Activated naive CD4-positive, alpha-beta T cell treated with anti-CD3 and anti-CD28 coated beads for 36 hours (primary cell): ENCODE measurements at places on chromosomes 1 and 21.

GRCh38 chr1:233240829-233241682 lies 54.5 kb downstream of the PCNX2 start:
- DNase-seq: peak; percentile 28

- peak; percentile 44 for DNase-seq
Observed at GRCh38 chr1:235067396-235068157, 61.1 kb downstream of the TOMM20 start.

DNA sequence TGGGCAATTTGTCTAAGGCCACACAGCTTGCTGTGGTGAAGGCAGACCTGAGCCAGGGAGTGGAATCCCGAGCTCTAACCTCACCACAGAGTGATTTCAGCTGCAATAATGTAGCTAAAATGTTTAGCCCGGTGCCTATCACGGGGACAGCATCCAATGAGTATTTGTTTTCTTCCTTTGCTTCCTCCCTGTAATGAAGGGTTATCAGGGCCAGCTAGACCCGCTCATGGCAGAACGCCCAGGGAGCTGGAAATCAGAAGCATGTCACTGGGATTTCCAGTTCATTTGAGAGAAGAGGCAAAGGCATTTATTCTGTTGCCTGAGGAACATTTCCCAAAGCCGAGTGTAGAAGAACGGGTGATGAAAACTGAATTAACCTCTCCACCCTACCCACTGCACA lies 183.1 kb downstream of the ZSCAN20 start:
- DNase-seq: no peak

GRCh38 chr1:179761296-179761695 lies 18.2 kb downstream of the FAM163A start:
- no peak for DNase-seq

- no peak for DNase-seq
Observed at GRCh38 chr1:223775054-223775453, 62.7 kb downstream of the CAPN2 start.

GRCh38 chr1:116544588-116545358 lies 26.1 kb downstream of the CD58 start:
- DNase-seq: peak; percentile 27

GRCh38 chr21:16241016-16241415 lies 511.2 kb downstream of the USP25 start:
- DNase-seq: no peak

- DNase-seq: no peak
Observed at GRCh38 chr1:150221552-150221951, 14.4 kb downstream of the ANP32E start.

DNA sequence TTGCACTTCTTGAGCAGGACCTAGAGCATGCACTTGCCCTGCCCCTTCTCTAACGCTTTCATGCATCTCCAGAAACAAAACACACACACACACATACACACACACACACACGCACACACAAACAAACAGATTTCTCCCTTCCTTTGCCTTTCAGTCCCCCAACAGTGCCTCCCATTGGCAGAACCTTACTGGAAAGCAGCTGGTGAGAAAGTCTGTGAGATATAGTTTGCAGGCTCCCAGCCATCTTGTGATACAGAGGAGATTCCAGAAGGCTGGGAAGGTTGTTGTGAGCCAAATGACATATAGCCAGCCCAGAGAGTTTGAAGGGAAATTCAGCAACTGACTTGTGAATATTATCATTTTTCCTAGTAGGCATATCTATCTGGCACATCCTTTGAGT lies 35.9 kb upstream of the ZRANB2 start:
- DNase-seq: no peak

GRCh38 chr1:16215882-16216753 lies 3.7 kb upstream of the ARHGEF19 start:
- DNase-seq: peak; percentile 81

DNA sequence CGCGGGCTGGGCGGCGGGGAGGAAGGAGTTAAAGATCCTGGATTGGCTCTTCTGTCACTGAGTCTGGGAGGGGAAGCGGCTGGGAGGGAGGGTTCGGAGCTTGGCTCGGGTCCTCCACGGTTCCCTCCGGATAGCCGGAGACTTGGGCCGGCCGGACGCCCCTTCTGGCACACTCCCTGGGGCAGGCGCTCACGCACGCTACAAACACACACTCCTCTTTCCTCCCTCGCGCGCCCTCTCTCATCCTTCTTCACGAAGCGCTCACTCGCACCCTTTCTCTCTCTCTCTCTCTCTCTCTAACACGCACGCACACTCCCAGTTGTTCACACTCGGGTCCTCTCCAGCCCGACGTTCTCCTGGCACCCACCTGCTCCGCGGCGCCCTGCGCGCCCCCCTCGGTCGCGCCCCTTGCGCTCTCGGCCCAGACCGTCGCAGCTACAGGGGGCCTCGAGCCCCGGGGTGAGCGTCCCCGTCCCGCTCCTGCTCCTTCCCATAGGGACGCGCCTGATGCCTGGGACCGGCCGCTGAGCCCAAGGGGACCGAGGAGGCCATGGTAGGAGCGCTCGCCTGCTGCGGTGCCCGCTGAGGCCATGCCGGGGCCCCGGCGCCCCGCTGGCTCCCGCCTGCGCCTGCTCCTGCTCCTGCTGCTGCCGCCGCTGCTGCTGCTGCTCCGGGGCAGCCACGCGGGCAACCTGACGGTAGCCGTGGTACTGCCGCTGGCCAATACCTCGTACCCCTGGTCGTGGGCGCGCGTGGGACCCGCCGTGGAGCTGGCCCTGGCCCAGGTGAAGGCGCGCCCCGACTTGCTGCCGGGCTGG lies at the start of gene NPR1:
Gene NPR1, plus strand, starts transcription at position 170 of the 818 bp plus-strand sequence. Its CDS starts 421 bp downstream, at position 591.
- DNase-seq: peak; percentile 40

- DNase-seq: no peak
Observed at GRCh38 chr1:30686236-30686935, 37.0 kb downstream of the MATN1 start.

GRCh38 chr1:45410850-45411509 lies 70.7 kb upstream of the MUTYH start:
- no peak for DNase-seq

DNA sequence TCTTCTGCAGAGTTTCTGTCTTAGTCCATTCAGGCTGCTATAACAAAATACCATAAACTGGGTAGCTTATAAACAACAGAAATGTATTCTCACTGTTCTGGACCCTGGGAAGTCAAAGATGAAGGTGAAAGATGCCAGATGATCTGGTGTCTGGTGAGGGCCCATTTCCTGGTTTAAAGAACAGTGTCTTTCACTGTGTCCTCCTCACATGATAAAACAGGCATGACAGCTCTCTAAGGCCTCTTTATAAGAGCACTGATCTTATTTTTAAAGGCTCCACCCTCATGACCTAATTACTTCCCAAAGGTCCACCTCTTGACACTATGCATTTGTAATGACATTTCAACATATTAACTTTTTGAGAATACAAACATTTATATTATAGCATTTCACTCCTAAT lies 250.2 kb upstream of the ZRANB2 start:
- no peak for DNase-seq

GRCh38 chr1:117188170-117188815 lies 22.4 kb downstream of the VTCN1 start:
- no peak for DNase-seq

DNA sequence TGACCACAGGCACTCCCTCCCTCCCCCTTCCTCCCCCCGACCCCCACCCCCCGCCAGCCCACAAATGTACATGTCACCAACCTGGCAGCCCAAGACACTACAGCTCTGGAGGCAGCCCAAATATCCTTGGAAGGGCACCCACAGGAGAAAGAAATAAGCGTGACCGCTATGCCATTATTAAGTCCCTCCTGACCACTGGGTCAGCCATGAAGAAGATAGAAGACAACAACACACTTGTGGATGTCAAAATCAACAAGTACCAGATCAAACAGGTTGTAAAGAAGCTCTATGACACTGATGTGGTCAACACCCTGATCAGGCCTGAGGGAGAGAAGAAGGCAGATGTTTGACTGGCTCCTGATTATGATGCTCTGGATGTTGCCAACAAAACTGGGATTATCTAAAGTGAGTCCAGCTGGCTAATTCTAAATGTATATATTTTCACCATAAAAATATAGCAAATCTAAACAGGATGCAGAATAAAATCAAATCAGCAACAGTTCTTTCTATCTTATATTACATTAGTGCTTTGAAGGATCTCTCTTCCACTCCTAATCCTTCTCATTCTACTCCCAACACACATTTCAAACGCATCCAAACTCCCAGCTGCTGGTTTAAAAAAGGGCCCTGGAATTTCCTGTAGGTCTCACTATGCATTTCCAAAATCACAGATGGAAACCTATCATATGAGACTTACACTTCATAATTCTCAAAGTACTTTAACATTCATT lies 77.4 kb upstream of the SLFNL1 start:
- no peak for DNase-seq

- peak; percentile 52 for DNase-seq
Observed at GRCh38 chr1:225652729-225653462, at the start of gene ENAH. ENAH (minus strand) TSS chr1:225653123; CDS start chr1:225652690, 433 bp downstream.

DNA sequence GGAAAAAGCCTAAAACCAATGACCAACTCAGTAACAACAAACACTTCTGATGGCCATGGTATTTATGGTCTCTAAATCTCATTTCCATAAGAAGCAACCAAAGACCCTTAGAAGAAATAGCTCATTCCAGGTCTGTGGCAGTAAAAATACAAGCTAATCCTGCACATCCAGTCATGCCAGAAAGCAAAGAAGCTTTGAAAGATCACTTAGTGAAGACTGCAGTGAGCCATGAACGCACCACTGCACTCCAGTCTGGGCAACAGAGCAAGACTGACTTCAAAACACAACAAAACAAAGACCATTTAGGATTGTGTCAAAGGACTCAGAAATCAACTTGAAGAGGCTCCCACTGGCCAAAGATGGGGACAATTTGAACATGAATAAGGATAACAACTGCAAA lies 18.4 kb upstream of the ELK4 start:
- DNase-seq: no peak
